Activated T-helper 2 cell treated with anti-CD3 and anti-CD28 coated beads, Interferon-gamma antibody, Interleukin-2, Interleukin-4, amounts not matched to agents 10 μg/mL and 5 μg/mL and 100 μg/mL, durations not matched to agents 14 hours and 24 hours and 36 hours (primary cell): ENCODE measurements at places on chromosomes 3 and 15.

DNA sequence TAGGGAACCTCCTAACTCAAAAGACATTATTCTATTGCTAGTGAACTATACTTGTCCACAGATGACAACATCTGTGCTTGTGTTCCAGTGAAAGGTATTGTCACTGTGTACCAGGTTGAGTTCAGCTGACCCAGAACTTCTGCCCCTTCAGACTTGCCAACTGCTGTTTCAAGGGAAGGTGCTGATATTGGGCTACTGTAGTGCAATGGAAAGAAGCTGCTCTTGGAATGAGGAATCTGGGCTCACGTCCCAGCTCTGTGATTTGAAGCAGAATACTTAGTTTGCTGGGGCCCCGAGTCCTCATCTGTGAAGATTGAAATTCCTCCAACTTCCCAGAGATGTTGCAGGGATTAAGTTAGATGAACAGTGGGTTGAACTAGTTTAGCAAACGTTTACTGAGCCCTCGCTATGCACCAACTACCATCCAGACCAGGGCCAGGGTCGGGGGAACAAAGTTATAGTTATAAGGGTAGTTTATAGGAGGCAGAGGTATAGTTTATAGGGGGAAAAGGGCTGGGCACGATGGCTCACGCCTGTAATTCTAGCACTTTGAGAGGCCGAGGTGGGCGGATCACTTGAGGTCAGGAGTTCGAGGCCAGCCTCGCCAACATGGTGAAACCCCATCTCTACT, 15.9 kb upstream of the UMPS start:
- DNase-seq = no peak

DNA sequence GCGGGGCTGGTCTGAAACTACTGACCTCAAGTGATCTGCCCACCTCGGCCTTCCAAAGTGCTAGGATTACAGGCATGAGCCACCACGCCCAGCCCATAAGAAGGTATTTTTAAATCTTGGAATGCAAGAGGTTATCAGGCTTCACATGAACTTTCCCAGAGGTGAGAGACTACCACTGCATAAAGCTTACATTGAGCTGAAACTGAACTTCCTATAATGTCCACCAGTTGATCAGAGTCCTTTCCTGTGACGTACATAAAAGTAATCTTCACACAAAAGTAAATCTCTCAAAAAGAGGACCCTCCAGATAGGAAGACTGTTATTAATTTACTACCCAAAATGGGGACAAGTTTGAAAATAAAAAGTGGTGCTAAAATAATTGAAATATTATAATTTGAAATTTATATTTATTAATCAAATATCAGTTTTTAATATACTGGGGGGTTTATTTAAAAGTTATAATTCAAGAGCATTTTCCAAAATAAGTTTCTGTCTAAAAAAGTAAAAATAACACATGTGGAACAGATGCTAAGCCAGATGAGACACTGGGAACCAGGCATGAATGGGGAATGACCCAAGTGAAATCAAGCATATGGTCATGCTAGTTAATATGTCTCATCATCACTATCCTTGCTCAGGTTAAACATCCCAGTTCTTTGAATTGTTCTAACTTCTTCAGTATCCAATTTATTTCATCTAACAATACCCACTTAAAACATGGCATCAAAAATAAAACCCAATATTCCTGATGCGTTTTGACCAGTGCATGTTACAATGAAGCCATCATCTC, 269.9 kb upstream of the UBE2E2 start:
- no peak for DNase-seq

GRCh38 chr3:61803983-61804382, 242.6 kb downstream of the PTPRG start:
- DNase-seq = no peak

DNA sequence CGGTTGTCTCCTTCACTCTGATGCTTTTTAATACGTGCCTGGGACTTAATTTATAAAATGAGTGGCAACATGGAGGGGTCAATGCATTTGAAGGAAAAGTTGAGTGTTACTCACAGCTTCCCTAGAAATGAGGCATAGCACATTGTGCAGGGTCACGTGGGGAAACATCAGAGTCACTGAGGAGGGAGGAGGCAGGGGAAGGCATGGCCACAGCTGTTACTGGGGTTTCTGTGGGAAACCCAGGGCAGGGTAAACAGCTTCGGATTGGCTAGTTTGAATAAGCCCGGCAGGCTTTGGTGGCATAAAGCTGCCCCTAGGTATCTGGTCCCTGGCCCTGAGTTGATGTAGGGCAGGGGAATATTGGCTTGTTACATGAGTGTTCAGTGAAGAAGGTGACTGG, 98.9 kb upstream of the ST8SIA2 start:
- no peak for DNase-seq

DNA sequence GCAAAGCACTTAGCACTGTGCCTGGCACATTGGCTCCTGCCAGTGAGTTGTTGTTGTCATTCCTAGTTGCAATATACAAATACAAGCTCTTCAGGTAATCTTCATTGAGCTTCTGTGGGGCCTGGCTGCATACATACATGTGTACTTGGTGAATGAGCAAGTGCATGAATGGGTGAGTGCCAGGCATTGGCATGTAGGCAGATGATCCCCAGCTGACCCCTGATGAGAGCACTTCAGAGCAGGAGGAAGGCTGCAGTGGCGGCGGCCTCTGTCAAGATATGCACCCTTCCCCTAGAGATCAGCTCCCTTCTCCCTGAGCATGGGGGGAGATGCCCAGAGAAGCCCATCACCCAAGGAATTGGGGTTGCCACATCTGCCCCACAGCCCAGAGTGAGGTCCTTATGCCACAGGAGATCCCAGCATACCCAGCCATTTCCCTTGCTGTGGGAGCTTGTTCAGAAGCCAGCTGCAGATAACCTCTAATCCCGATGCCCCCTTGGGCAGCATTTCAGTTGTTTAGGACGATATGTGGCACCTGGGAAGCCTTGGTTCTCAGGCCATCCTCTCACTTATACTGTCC, 8.8 kb downstream of the CACNA2D3 start:
- DNase-seq = no peak
